ENCODE measurements at places on chromosomes 7 and 10.

- DNase-seq = no peak
Measured at GRCh38 chr10:102579328-102579727, 65.0 kb upstream of the TRIM8 start.

DNA sequence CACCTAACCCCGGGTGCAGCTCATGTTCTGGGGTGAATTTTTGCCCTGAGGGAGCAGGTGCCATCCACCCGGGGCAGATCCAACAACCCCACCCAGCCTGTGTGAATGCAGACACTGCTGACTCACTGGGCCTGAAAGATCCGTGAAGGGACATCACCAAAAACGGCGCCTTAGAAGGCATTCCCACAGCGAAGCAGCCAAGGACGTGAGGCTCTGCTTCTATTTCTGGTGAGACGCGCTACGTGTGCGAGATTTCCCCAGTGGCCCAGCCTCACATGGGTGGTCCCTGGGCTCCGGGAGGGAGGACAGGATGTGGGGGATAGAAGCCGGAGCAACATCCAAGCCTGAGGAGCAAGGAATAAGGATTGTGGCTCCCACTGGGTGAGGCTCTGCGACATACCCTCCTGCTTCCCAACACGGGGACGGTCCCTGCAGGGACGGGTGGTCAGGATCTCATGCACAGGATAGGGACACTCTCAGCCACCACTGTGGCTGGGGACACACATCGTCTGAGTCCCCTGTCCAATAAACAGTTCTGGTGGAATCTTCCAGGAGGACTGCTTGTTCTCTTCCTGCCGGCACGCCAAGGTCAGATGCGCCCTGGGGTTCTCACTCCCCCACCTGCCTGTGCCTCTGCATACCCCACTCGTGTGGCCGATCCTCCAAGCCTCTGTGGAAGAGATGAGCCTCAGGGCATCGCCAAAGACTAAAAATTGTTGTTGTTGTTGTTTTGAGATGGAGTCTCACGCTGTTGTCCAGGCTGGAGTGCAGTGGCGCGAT is 70.2 kb downstream of the ZRANB1 start:
- peak; percentile 50 for DNase-seq

- DNase-seq = no peak
Measured at GRCh38 chr10:24008164-24009091, 200.5 kb upstream of the KIAA1217 start.

- no peak for DNase-seq
Measured at GRCh38 chr10:70331486-70332268, 47.9 kb upstream of the NPFFR1 start.

DNA sequence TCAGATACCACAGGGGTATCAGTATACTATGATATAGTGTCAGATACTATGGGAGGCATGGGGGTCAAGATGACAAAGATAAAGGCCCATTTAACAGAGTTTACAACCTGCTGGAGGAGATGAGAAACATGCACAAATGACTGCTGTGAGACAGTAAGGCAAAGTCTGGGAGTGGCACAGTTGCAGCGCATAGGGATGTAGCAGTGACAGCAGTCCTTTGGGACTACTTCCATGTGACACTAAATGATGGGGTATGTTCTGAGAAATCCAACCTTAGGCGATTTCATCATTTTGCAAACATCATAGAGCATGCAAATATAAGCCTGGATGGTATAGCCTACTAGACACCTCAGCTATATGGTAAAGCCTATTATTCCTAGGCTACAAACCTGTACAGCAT is 56.8 kb downstream of the CDK1 start:
- no peak for DNase-seq

DNA sequence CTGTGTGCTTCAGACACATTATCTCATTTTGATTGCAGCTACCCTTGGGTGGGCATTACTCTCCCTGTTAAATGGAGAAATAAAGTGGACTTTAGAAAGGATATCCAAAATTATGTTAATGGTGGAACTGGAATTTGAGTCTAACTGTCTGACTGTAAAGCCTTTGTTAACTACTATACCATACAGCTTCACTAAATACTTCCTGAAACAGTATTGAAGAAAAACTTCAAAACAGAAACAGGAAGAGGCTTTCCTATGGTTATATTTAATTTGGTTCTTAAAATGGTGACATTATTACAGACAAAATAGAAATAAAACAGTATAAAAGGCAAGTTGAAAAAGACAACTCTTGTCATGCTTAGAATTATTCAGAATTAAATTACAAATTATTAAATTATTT is 25.0 kb downstream of the SPAG6 start:
- no peak for DNase-seq

DNA sequence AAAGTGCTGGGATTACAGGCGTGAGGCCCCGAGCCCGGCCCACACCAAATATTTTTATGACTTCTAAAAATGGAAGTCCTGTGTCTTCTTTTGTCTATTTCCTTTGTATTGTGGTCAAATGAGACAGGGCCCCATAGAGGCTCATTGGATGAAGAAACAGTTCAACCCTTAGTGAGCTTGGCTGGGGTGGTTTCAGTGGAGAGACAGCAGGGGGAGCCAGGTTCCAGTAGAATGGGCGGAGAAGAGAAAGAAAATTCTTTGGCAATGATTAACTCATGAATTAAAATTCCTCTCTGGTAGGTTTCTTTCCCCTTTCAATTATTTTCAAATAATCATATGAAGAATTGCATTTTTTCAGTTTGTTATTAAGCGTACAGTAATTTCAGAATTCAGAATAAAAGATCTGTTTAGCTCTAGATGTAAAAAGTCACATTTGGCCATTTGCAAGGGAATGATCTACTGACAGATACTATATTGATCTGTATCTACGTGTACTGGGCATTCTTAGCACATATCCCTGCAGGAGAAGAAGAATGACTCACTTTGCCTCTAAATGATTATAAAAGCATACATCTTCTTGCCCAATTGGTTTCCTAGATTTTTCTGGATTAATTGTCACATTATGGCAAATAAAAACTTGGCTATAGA is 43.2 kb downstream of the PNLIPRP3 start:
- no peak for DNase-seq

DNA sequence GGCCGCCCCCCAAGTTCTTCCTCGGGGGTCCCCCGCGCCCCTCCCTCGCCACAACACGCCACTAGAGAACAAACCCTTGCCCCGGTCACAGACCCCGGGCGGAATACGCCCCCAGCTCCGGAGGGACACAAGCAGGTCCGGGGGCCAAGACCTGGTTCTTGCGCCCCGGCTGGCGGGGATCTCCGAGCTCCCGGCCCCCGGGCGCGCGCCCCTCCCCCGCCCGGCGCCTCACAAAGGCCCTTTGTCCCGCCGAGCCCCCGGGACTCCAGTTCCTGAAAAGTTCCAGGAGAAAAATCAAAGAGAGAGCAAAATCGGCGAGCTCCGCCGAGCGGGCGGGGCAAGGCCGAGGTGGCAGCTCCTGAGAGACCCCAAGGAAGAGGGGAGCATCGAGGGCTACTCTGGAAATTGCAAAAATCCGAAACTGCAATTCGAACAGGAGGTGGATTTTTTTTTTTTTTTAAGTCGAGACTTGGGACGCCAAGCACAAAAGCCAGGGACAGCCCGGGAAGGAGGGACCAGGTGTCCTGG is 4.0 kb downstream of the TNRC18 start:
- no peak for DNase-seq

DNA sequence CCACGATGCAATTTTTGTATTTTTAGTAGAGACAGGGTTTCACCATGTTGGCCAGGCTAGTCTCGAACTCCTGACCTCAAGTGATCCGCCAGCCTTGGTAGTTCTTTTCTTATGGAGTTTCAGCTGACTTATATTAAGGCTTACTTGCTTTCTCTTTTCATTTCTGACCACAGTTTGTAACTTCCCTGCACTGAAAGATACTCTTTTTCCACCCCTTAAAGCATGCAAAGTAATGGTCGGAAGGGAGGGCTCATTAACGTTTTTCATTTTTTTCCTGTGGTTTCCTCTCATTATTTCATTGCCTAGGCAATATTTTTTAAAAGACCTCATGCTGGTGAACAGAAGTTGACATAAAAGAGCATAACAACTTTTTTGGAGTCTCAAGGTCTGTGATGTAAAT is 27.0 kb downstream of the ADRB1 start:
- no peak for DNase-seq

GRCh38 chr10:97328646-97329453 is 5.7 kb downstream of the FRAT2 start:
- DNase-seq = no peak

DNA sequence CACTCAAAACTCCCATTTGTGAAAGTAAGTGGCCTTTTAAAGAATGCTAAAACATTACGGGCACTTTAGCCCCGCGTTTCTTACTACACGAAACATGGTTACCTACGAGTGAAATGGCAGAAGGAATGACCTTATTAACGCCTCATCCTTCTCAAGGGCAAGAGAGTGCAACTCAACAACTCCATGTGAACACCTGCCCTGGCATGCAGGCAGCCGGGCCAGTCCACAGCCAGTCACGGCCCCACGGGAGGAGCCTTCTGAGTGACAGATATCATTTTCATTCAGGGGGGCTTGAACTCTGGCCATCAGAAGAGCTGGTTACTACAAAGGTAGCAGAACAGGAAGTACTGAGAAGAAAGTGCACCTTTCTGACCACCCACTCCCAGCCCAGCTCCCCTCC is 236.1 kb downstream of the PTPRN2 start:
- no peak for DNase-seq

GRCh38 chr7:97019710-97020225 is 4.9 kb downstream of the DLX5 start:
- DNase-seq = no peak

DNA sequence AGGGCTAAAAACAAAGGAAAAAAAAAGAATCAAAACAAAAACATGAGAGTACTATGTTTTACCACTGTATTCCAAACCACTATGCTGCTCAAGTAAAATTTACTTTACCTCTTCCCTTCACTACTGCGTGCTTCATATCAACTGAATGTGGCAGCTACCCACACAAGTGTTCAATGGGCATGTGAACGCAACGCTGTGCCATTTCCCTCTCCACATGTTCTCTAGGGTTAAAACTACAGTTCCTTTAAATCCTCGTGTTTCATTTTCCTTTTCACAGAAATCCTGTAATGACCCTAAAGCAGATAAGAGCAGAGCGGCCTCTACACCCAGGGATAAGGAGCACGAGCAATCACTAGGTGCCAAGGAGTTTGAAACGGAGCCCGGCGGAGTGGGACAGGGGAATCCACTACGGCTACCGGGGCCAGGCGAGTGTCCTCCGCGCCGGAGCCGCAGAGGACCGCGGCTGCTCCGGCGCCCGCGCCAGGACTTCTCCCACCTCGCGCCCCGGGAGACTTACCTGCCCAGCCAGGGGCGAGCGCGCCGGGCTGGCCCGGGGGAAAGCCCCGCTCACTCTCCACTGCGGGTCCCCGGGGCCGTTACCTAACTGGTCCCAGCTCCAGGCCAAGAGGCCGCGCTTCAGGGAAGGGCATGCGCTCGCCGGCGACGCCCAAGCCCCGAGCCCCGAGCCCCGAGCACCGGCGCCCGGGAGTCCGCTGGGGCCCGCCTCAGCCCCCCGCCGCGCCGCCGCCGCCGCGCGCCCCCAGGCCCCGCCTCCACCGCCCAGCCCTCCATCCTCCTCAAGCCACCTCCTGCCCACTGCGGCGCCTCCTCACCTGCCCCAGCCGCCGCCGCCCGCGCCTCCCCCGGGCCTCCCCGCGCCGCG is 711 bp downstream of the NAMPT start:
- DNase-seq = peak; percentile 72

DNA sequence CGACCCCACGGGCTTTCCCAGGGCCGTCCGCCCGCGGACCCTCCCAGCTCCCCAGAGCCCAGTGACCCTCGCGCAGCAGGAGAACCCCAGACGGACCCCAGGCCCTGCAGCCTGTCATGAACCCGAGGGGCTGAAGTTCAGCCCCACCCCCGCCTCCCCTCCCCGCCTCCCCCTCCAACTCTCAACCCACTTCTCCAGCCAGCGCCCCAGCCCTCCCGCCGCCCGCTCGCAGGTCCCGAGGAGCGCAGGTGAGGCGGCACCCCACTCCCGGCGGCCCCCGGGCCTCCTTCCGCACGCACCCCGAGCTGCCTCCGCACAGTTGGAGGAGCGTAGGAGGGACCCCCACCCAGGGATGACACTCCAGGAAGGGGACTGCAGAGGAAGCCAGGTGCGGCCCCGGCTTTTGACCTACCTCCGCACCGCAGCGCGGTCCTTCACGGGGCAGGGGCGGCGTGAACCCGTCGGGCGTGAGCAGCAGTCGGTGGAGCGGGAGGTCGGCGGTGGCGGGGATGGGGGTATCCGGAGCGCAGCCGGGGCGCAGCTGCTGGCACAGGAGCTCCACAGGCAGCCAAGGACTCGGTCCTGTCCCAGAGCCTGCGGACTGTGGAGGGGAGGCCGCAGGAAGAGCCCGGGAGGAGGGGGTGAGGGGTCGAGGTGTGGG is at the start of gene TMEM176A:
TSS of gene TMEM176A (plus strand) at position 189 of the 661 bp plus-strand sequence. CDS start 782 bp downstream, outside the sequence.
- peak; percentile 45 for DNase-seq

DNA sequence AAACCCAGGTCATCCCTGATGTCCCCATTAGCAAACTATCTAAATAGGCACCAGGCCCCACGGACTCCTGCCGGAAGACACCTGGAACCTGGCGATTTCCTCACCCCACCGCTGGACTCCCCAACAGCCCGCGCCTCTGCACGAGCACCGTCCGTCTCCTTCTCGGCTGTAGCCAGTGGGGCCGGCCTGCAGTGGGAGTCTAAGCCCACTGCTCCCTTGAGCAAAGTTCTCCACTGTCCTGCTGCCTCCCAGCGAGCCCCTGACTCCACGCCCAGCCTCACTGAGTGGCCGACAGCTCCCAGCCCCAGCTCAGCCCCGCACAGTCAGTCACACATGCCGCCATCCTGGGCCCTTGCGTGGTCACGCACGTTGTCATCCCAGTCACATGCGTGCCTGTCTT is 211.3 kb upstream of the PPP2R2D start:
- no peak for DNase-seq

- no peak for DNase-seq
Measured at GRCh38 chr7:5507013-5507412, 83.4 kb upstream of the TNRC18 start.

- DNase-seq = no peak
Measured at GRCh38 chr7:103031024-103031423, 43.6 kb downstream of the FBXL13 start.

DNA sequence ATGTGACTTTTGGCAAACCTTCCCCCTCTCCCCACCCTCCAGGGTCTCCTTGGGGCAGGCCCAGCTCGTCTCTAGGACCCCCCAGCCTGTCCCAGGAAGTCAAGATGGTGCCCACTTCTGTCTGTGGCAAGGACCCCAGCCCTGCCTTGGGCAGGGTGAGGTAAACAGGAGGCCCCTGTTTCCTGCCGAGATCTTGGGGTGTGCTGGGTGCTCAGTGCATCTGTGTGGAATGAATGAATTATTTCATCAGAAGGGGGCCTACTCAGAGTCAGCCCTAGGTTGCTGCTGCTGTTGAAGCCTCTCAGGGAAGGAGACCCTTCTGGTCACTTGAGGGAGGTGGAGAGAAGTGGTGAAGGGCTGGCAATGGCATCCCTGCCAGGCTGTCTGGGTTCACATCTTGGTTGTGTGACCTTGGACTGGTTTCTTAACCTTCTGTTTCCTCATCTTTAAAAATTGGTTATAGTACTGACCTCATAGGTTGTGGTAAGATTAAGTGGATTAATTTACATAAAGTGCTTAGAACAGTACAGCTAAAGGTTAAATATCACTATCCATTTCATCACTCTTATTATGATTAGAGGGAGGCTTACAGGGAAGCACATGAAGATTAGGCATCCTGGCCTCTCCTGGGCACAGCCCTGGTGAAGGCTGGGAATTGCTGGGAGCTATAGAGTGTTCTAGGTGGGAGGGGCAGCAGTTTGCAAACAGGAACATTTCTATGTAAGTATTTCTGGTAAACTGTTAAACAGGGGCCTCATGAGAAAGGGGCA is 67.7 kb downstream of the ZMIZ1 start:
- no peak for DNase-seq
